Tibial nerve (tissue), 4 donors: ENCODE measurements at places on chromosomes 5 and 9. TPM values are rescaled to one million over a fixed set of nuclear protein-coding genes. Genes with fewer than 3 reads are reported as not detected.

Gene TMEM232
- 1.7 TPM for total RNA-seq

Gene MEF2C
- total RNA-seq: 25.5 TPM

Gene GABRA1
- total RNA-seq: not detected

Gene ZNF366
- total RNA-seq: 6.0 TPM

Gene CCDC171
- total RNA-seq: 9.9 TPM

Gene PKD2L2
- total RNA-seq: not detected

DNA sequence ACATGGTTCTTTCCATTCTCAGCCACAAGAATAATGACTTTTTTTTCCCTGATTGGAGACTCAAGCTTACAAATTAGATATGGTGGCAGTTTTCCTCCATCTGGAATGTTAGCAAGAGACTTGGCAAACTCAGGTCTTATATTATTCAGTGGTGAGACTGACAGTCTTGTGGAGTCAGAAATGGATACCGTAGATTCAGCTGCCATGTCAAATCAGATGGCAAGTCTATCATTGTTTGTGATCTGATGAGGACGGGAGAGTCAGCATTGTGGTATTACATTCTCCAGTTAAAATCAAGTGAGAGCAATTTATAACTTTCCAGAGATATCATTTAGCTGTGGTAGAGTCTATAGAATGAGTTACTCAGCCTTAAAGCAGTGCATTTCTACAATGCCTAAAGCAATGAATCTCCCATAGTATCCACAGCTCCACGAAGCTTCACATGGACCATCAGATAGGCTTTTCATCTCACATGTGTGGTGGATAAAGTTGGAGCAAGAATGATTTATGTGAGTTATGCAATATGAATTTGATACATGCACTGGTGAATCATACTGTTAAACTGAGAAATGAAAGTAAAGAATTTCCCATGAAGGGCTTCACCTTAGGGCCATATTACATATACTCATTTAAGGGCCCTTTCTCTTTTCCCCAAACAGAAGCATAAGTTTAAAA is 430.6 kb downstream of the ZNF608 start:
- no peak overlapping the region for H3K4me3 ChIP-seq
- no peaks in the 10 kb centered on the region for H3K36me3 ChIP-seq
- H3K27me3 ChIP-seq: no peaks in the 10 kb centered on the region
- H3K4me1 ChIP-seq: no peaks in the 10 kb centered on the region

DNA sequence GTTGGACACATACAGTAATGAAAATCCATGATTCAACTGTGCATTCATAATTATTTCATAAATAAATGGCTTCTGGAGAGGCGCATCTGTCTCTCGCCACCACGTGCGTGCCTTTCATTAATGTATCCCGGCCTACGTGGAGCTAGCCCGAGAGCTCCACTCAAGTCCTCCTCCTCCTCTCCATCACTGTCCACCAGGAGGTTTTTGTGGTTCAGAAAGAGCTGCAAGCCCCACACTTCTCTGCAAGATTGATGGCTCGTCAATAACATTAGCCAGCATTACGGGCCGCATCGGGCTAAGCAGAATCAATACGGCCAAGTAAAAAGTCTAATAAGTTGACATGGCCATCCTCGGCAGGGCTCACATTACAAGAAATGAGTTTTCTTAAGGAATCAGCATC is 499.8 kb downstream of the BNC2 start:
- DNase-seq: no peak
- H3K4me3 ChIP-seq: no peak overlapping the region
- H3K4me1 ChIP-seq: no peaks in the 10 kb centered on the region
- no peaks in the 10 kb centered on the region for H3K36me3 ChIP-seq
- no peaks in the 10 kb centered on the region for H3K27me3 ChIP-seq

DNA sequence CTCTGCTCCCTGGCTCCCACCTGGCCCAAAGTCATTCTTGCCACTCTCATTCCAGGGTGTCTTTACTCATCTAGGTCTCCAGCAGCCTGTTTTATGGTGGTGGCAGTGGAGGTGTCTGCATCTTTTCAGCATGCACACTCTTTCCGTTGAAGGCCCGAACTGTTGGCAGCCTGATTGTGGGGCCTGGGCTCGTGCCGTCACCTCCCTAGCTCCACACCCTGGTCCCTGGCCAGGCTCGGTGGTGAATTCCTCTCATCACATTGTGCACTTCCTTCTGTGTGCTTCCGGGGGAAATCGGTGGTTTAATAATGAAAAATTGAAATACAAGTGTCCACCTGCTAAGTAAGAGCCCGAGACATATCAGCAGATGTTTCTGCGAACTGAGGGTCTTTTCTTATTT is 214.3 kb downstream of the TRIO start:
- H3K27me3 ChIP-seq: no peaks in the 10 kb centered on the region
- H3K4me3 ChIP-seq: no peak overlapping the region
- peaks cover 20% of the 10 kb centered on the region for H3K4me1 ChIP-seq
- H3K27ac ChIP-seq: no peak overlapping the region

- H3K36me3 ChIP-seq: no peaks in the 10 kb centered on the region
- H3K27ac ChIP-seq: no peak overlapping the region
- no peak overlapping the region for H3K4me3 ChIP-seq
- no peak for DNase-seq
- H3K27me3 ChIP-seq: no peaks in the 10 kb centered on the region
- H3K4me1 ChIP-seq: no peaks in the 10 kb centered on the region
These were observed 9.2 kb upstream of the FUBP3 start for GRCh38 chr9:130570208-130570607.

- no peak overlapping the region for H3K4me3 ChIP-seq
- peaks cover 6% of the 10 kb centered on the region for H3K4me1 ChIP-seq
- no peak for DNase-seq
- no peak overlapping the region for H3K27ac ChIP-seq
- H3K27me3 ChIP-seq: peaks cover 20% of the 10 kb centered on the region
These were observed 4.4 kb upstream of the SHISAL2B start for GRCh38 chr5:64685866-64686265.

- no peak overlapping the region for H3K27ac ChIP-seq
- no peaks in the 10 kb centered on the region for H3K4me1 ChIP-seq
- H3K27me3 ChIP-seq: no peaks in the 10 kb centered on the region
These were observed 214.4 kb downstream of the SEMA6A start for GRCh38 chr5:116360008-116360853.

- H3K4me3 ChIP-seq: no peak overlapping the region
- H3K27ac ChIP-seq: no peak overlapping the region
- no peaks in the 10 kb centered on the region for H3K36me3 ChIP-seq
- no peaks in the 10 kb centered on the region for H3K27me3 ChIP-seq
- no peaks in the 10 kb centered on the region for H3K4me1 ChIP-seq
These were observed 400.7 kb upstream of the RORB start for GRCh38 chr9:74096420-74096819.

GRCh38 chr5:180313677-180314505 is 22.0 kb upstream of the MAPK9 start:
- no peak overlapping the region for H3K27ac ChIP-seq
- DNase-seq: no peak
- no peaks in the 10 kb centered on the region for H3K27me3 ChIP-seq
- no peaks in the 10 kb centered on the region for H3K4me1 ChIP-seq
- H3K4me3 ChIP-seq: no peak overlapping the region

GRCh38 chr9:131282688-131283422 is 6.5 kb upstream of the FAM78A start:
- peaks cover 38% of the 10 kb centered on the region for H3K27me3 ChIP-seq
- no peaks in the 10 kb centered on the region for H3K4me1 ChIP-seq
- no peaks in the 10 kb centered on the region for H3K36me3 ChIP-seq
- no peak overlapping the region for H3K4me3 ChIP-seq

- no peaks in the 10 kb centered on the region for H3K36me3 ChIP-seq
- H3K27ac ChIP-seq: no peak overlapping the region
- H3K4me3 ChIP-seq: no peak overlapping the region
- H3K4me1 ChIP-seq: no peaks in the 10 kb centered on the region
These were observed 505.5 kb downstream of the CTNND2 start for GRCh38 chr5:11398728-11399127.
